ENCODE measurements at places on chromosomes 5 and 9.

GRCh38 chr9:22111954-22112247 lies 102.8 kb upstream of the CDKN2B start:
- no peak for DNase-seq

DNA sequence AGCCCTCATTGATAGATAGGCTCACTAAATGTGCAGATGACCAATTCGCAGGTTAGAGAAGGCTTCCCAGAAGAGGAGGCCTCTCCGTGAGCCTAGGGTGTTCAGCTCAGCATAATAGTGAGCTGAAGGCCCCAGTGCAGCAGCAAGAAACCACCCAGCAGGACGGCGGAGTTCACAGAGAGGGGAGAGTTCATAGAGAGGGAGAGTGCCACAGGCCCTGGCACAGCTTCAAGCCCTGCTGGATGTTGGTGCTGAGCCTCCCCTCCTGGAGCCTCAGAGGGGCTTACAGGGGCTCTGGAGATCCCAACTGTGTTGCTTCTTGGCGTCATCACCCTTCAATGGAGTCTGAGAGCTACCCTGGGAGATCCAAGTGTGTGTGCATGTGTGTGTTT lies 2.1 kb downstream of the SLC22A5 start:
- DNase-seq, result no peak

DNA sequence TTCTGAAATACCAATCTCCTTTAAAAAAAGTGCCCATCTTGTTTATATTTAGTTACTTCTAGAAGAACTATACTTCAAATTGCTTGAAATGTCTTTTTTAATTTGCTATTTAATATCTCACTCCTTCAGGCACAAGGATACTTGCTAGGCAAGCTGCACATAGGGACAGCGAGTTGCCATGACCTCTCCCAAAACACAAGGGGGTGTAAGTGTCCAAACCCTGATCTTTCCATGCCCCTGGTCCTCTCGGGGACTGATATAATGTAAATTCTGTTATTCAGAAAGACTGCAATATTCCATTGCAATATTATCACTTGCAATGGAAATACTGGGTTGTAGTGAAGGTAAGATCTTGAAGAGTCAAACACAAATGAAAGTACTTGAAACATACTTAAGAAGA lies 480.4 kb downstream of the CETN3 start:
- DNase-seq, result no peak

DNA sequence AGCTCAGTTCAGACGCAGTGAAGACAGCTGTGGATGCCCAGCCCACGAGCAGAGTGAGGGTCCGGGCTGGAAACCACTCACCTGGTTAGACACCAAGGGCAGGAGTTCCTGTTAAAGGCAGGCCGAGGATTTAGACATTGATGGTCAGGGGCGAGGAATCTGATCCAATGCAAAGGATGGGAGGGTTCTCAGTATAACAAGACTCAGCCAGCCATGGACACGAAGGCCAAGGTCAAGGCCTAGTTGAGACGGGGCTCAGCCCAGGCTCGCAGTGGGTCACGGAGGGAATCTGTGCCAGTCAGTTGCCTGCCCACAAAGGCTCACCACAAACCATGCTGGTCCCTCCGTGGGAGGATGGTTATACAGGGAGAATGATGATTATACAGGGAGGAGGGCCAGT lies 63.3 kb upstream of the FCN1 start:
- no peak for DNase-seq

DNA sequence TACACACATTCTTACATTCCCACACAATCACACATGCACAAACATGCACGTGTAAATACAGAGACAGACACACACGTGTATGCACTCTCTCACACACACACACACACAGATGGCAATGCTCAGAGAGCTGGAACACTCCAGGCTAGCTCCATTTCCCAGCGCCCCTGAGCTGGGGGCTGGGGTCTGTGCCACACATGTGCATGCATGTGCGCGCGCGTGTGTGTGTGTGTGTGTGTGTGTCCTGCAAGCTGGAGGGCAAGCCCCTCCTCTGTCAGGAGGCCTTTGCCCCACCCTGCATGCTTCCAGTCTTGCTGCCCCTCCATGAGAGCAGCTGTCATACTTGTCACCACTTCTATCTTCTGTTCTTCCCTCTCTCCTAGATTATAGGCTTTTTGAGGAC lies 16.6 kb upstream of the S1PR3 start:
- DNase-seq, result no peak

DNA sequence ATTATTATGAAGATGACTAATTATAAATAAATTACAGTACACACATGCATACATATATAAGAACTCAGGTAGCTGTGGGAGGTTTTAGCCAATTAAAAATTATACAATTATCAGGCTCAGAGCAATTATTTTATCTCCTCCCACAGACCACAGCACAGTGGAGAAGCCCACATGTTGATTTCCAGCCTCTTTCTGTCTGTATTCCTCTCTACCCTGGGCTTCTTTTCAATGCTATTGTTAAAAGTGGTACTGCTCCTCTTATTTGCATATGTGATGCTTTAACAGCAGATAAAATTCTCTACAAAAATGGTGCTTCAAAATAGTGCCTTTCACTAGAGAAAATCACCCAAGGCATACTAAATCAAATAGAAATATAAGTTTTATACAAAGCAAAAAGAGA lies 218.7 kb downstream of the NFIB start:
- DNase-seq, result no peak

DNA sequence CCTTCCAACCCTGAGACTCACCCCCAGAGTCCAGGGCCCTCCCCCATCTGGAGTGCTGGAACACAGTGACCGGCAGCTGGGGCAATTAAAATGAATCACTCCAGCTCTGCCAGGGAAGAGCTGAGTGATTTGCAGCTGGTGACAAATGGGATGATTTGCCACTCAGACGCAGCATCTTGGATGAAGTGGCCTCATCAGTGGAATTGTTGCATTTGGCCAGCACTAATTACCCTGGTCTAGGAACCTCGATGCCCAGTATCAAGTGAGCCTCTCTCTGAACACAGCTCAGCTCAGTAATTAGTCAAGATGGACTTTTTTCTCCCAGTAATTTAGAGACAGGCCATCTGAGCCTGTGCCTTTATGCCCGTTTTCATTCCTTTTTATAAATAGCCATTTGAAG lies 259.5 kb downstream of the GRIA1 start:
- no peak for DNase-seq

DNA sequence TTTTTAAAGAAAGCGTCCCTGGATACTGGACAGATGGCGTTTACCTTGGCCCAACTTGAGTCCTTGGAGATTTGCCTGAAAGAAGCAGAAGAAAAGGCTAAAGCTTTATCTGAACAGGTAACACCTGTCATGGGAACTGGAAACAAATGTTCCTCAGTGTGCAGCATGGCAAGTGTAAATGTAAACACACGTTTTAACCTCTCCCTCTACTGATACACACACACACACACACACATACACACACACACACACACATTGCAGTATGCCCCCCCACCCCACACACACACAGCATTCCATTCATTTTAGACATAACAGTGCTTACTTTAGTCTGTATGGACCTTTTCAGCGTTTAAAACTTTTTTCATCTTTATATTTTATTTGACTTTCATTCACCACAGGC lies 51.1 kb downstream of the CCDC192 start:
- DNase-seq, result no peak
